Activated T-helper 17 cell treated with anti-CD3 and anti-CD28 coated beads, Interleukin-2, amount 50 U/mL, for 72 hours (primary cell): ENCODE measurements at places on chromosomes 2 and 18. TPM values are rescaled to one million over a fixed set of nuclear protein-coding genes. Genes with fewer than 3 reads are reported as not detected.

The BUB1 gene
- 103 TPM for total RNA-seq

DNA sequence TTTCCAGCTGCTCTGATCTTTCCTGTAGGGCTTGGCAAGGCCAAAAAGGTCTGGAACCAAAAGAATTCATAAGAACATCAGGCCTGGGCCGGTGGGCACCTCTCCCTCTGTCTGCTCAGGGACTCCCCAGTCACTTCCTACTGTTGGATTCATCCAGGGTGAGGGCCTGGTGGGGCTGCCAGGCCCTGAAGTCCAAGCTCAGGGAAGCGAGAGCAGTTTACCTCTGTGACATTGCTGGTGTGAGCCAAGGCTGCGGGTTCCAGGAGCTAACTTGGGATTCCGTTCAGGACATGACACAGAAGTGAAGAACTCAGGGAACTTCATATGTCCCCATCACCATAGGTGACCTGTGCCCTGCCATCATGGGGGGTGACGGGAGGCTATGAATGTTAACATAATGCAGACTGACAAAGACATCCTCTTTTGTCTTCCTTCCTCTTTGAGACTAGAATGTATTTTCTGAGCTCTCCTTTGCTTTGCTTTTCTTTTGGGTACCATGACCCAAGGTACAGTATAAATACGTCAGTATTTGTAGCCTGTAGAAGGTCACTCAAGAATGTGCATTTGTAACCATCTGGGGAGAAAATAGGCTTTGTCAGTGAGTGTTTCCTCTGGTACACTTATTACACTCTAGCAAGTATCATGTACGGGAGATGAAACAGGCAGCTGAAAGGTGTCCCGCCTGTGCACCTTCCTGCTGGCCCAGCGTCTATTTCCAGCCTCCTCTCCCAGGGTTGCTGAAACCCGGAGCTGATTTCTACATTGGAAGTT, 130.5 kb upstream of the SLC1A4 start:
- ATAC-seq, result no peak

- no peak for ATAC-seq
Observed at GRCh38 chr18:73733806-73734314, 413.8 kb downstream of the FBXO15 start.

DNA sequence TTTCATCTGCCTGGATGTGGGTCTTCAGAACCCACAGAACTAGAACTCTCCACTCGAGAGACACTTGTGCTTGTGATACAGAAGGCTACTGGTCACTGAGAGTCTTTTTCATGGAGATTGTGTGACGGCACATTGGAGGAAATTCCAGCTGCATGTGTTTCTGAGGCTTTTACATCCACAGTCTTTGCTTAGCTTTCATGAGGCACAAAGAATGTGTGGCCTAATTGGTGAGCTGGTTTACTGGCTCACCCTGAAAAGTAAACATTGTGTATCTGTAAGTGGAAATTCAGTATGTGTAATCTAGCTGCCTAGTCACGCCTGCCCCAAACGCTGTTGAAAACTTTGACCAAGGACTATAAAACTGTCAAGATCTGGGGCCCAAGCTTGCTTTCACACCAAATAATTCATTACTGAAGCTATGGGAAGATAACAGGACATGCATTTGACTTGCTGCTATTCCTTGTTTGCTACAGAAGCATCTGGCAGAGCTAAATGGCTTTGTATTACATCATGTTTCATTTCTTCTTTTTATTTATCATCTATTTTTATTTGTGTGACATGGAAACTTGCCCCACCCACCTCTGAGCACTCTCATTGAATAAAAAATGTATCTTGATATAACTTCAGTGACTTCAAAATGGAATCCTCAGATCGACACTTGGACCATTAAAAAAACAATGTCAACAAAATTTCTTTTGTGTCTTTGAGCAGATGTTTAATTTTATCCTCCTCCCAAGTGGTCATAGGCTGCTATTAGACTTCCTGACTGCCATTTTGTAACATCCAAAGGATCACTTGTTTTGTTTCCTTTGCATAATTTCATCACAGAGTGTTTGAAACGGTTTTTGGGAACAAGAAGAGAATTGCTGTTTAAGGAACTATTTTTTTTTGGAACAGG, 80.2 kb downstream of the EFEMP1 start:
- ATAC-seq, result no peak

The TXNDC2 gene
- total RNA-seq, result not detected

DNA sequence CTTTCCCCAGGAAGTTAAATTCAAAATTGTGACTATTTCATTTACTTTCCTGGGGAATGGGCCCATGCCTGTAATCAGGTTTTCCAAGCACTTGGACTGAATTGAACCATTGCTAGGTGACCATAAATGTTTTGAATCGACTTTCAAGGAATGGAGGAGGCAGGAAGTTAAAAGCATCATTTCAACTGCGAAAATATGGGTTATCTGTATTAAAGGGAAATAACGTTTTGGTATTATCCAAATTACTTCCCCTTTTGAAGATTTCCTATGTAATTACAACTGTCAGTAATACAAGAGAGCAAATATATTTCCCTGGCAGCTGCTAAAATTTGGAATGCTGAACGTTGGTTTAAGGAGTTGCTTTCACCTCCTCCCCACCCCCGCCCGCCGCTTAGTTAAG, 19.0 kb downstream of the PNO1 start:
- no peak for ATAC-seq

GRCh38 chr2:213627835-213628460, 343.7 kb downstream of the SPAG16 start:
- ATAC-seq, result no peak

The CDH2 gene
- total RNA-seq, result 0.04 TPM

GRCh38 chr2:43218155-43218701, 8.2 kb downstream of the ZFP36L2 start:
- no peak for ATAC-seq

- ATAC-seq, result no peak
Observed at GRCh38 chr2:199662255-199662654, 188.7 kb downstream of the FTCDNL1 start.

- ATAC-seq, result no peak
Observed at GRCh38 chr2:16639431-16639830, 26.2 kb downstream of the CYRIA start.

The MAL gene
- 65.9 TPM for total RNA-seq

GRCh38 chr2:26583381-26583911, 57.7 kb downstream of the CIB4 start:
- ATAC-seq, result no peak

GRCh38 chr2:10810202-10811161, 2.1 kb downstream of the PDIA6 start:
- peak; percentile 34 for ATAC-seq

The MYO7B gene
- total RNA-seq, result 0.16 TPM

DNA sequence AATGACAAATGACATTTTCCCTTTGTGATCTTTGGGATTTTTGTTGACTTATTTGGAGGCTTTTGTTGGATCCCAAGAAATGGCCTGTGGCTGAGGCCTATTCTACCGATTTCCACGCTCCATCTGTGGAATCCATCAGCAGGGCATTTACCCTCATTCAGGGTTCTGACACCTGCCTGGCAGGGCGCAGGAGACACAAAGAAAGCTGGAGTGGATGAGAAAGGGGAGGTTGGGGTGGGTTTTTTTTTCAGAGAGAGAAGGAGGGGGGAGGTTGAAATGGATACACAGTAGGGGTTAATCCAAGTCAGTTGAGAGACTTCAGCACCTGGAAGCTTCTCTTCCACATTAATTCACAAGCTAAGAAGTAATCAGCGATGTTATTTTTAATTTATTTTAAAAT, 59.7 kb downstream of the PAX3 start:
- no peak for ATAC-seq

DNA sequence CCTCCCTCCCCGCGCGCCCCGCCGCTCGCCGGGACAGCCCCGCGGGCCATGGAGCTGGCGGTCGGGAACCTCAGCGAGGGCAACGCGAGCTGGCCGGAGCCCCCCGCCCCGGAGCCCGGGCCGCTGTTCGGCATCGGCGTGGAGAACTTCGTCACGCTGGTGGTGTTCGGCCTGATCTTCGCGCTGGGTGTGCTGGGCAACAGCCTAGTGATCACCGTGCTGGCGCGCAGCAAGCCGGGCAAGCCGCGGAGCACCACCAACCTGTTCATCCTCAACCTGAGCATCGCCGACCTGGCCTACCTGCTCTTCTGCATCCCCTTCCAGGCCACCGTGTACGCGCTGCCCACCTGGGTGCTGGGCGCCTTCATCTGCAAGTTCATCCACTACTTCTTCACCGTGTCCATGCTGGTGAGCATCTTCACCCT, 865 bp downstream of the GALR1 start:
- ATAC-seq, result no peak

The POTEJ gene
- total RNA-seq, result not detected

- no peak for ATAC-seq
Observed at GRCh38 chr2:193482557-193482956, 1287.8 kb upstream of the TMEFF2 start.

The CRYGD gene
- total RNA-seq, result not detected

The CXCR4 gene
- 360 TPM for total RNA-seq

DNA sequence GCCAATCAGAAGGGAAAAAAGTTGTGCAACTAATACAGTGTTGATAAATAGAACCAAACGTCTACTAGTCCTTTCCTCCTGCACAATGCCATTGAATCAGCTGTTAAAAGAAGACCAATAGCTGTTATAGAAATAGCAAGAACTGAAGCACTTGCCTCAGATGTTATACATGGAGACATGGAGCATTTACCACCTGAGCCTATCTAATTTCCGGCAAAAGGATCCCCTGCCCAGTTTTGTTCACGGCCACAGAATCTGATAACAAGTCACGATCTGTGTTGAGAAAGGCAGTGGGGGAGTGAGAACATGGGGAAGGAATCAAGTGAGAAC, 285.4 kb downstream of the ZEB2 start:
- ATAC-seq, result peak; percentile 41

The DNER gene
- not detected for total RNA-seq

DNA sequence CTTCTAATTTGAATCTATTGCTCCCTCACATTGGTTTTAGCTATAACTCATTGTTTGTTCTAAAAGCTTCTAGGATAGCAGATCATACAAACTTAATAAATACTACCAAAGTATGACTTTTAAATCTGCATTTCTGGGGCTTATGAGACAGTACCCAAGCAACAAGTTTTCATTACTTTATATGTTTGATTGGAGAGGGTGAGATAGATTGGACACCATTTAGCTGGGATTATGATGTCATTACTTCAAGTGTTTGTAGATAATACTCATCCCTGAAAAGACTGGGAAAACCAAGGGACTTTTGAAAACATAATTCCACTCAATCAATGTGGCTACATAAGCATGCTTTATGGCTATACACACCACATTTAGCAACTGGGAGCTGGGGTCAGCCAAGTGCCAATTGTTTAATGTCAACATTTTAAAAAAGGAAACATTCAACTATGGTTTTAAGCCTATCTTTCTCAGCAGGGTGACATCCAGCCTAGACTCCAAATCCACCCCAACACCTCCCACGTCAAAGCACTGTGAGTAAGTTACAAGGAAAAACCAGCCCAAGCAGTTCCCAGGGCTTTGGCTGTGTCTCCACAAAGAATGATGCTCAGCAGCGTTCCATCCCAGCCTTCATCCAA, 119.9 kb downstream of the ETAA1 start:
- ATAC-seq, result no peak

The PRSS56 gene
- total RNA-seq, result not detected

DNA sequence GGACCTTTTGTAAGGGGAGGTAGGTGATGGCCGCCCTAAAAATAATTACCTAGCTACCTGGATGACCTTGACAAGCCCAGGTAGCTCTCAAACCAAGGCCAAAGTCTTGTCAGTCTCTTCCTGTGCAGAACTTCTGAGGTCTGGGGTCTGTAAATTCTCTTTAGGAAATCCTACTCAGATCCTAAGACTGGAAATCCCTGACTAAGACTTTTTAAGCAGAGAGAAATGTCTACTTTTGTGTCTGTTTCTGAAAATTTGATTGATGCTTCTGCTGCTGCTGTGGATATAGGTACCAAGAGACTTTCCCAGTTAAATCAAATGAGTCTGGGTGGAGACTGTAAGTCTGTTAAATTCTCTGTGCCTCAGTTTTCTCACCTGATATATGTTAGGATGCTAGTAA, 36.9 kb upstream of the SIX3 start:
- ATAC-seq, result no peak

The CD226 gene
- total RNA-seq, result 146 TPM
